Activated effector memory CD4-positive, alpha-beta T cell treated with anti-CD3 and anti-CD28 coated beads, Interleukin-2, amount 50 U/mL, for 16 hours (primary cell): ENCODE measurements at places on chromosomes 2 and 18.

- no peak for DNase-seq
These were observed 107.9 kb downstream of the B3GNT2 start for GRCh38 chr2:62303788-62304187.

DNA sequence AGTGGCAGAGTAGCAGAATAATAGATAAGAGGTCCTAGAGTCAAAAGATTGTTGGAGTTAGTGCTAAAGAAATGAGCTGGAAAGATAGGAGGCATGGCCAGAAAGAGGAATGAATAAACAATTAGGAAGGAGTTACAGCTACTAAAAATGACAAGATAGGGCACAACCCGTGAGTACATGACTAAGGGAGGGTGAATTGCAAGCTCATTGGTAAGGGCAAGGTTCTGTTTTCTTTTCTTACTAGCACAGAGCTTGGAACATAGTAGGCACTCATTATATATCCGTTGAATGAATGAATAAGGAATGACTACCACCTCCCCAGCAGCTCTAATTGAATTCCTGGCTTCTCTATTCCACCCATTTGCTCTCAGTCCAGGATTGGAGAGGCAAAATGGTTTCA lies 5.7 kb upstream of the MARCO start:
- no peak for DNase-seq

- DNase-seq, result no peak
These were observed 8.3 kb downstream of the KCNE4 start for GRCh38 chr2:223060201-223060825.

- DNase-seq, result no peak
These were observed 82.5 kb downstream of the MGAT5 start for GRCh38 chr2:134336352-134336751.
